Upper lobe of left lung (tissue), 6 donors: ENCODE measurements at places on chromosomes 1 and 21. TPM values are rescaled to one million over a fixed set of nuclear protein-coding genes. Genes with fewer than 3 reads are reported as not detected.

DNA sequence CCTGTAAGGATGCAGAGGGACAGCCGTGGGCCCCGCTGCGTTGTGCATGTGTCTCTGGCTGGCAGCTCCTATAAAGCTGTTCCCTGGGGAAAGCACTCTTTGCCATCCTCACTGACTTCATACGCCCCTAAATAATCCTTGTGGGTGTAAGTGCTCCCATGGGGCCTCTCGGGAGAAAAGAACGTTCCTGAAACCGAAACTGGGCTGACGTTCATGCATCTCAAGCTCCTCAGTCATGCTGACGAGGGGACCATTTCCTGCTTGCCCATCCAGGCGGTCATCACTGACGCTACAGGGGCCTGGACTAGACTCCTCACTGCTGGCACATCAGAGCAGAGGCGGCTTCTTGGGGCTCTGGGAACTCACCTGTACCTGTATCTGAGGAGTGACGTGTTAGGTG is 73.1 kb upstream of the USP24 start:
- H3K36me3 ChIP-seq: no peaks in the 10 kb centered on the region
- no peak overlapping the region for H3K27ac ChIP-seq
- no peaks in the 10 kb centered on the region for H3K27me3 ChIP-seq
- H3K4me1 ChIP-seq: no peaks in the 10 kb centered on the region

- no peak overlapping the region for H3K4me3 ChIP-seq
- no peak for DNase-seq
- no peaks in the 10 kb centered on the region for H3K27me3 ChIP-seq
- no peaks in the 10 kb centered on the region for H3K4me1 ChIP-seq
- no peaks in the 10 kb centered on the region for H3K36me3 ChIP-seq
- H3K27ac ChIP-seq: peak overlapping the region; percentile 21
Measured at GRCh38 chr1:99674115-99675064, 28.5 kb downstream of the PALMD start.

GRCh38 chr1:9120312-9120958 is 8.5 kb downstream of the GPR157 start:
- H3K4me3 ChIP-seq: no peak overlapping the region
- H3K4me1 ChIP-seq: peaks cover 22% of the 10 kb centered on the region
- H3K27me3 ChIP-seq: no peaks in the 10 kb centered on the region

DNA sequence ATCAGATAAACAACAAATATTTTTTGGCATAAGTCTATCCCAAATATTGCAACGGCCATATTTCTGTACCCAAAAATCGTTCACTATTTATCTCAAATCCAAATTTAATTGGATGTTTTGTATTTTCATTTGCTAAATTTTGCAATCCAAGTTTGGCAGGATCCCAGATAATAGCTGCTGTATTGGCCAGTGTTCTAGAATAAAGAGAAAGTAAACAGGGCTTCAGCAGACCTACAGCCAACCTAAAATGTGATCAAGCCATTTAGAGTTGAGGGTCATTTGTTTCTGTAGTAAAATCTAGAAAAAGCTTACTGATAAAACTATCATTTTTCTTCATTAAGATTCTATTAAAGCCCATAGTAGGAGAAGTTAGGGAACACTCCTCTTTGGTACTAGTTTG is 506.6 kb upstream of the PTBP2 start:
- H3K4me1 ChIP-seq: no peaks in the 10 kb centered on the region
- no peak overlapping the region for H3K27ac ChIP-seq
- no peaks in the 10 kb centered on the region for H3K27me3 ChIP-seq

The PTGFRN gene
- total RNA-seq: 33.6 TPM

DNA sequence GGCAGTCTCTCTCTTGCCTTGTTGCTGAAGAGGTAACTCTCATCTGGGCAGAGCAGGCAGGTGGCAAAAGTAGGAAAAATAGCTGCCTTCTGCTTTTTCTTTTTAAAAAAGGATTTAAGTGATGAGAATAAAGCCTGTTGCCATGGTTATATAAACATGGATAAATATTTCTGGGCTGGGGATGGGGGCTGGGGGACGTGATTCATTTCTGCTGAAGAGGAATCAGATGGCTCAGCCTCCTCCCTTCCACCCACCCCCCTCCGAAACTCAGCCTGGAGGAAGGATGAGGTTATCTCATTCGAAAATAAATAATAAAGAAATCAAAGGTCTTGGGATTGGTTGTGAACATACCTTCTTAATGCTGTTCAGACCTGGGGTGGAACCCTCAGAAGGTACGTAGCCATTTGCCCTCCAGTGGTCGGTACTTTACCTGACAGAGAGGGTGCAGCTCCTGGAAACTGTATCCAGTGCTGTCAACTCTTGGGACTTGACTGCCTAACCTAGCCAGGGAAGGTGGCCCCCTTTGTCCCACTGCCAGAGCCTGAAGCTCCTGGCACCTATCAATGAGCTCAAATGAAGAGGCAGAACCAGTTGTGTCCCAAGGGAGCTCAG is 3.8 kb upstream of the INKA2 start:
- H3K36me3 ChIP-seq: no peaks in the 10 kb centered on the region
- H3K4me1 ChIP-seq: peaks cover 23% of the 10 kb centered on the region

The NTNG1 gene
- 1.5 TPM for total RNA-seq

- no peaks in the 10 kb centered on the region for H3K36me3 ChIP-seq
- no peak overlapping the region for H3K27ac ChIP-seq
- H3K4me1 ChIP-seq: peaks cover 19% of the 10 kb centered on the region
- no peaks in the 10 kb centered on the region for H3K27me3 ChIP-seq
- no peak for DNase-seq
Measured at GRCh38 chr1:20126806-20127440, 7.6 kb upstream of the PLA2G2D start.

DNA sequence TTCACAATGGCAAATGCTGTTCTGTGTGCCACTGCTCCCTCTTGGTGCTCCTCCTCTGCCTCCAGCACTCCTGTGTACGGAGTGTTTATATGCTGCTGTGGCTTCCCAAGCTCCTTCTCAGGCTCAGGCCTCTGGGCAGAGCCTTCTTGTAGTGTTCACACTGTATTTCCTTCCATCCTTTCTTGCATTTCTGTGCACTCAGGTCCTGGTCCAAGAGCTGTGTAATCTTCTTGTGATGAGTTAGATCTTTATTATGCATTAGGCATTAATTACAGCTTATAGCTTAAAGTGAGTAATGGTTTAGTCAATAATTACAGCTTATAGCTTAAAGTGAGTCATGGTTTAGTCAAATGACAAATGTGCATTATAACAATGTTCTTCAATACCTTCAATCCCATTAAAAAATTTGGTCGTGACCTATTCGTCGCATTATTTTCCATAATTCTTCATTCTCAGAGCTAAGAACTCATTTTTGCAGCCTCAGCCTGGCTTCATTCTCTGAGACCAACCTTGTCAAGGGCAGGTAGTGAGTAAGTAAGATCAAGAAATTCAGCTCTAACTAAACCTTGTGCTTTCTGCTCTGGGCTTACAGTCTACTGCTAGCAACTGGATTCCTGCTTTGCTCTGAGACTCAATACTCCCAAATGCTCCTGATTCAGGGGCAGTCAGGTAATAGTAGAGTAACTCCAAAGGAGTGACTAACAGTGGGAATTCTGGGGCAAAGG is 154.5 kb upstream of the SPAG17 start:
- peaks cover 5% of the 10 kb centered on the region for H3K4me1 ChIP-seq
- no peak for DNase-seq
- no peak overlapping the region for H3K4me3 ChIP-seq
- H3K36me3 ChIP-seq: no peaks in the 10 kb centered on the region
- H3K27ac ChIP-seq: no peak overlapping the region

DNA sequence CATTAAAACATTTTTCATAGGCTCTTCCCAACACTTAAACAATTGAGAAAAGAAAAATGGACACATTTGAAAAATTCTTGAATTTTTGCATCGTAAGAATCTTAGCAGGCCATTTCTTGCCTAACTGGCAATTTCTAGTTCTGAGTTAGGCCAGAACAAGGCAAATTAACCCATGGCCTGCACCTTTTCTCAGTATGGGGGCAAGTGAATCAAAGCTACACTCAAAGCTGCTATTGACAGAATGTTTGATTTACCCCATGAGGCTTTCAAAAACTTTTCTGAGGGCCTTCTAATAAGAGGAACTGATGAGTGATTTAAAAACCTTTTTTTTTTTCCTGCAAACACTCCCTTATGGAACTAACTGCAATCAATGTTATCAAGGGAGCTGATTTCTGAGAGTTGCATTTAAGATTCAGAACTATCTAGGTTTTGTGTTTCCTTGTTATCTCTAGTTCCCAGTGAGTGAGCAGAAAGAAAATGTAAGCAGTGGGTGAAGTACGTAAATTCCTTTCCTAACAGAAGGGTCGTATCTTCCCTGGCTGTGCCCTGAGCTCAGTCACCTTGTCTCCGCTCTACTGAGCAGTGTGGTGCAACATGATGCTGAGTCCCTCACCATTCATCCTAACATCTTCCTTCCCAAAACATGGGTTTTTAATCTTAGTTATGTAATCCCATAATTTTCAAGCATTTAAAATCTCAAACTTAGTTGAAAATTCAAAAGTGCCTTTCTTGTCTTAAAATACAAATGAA is 353.7 kb downstream of the DPYD start:
- H3K36me3 ChIP-seq: peaks cover 3% of the 10 kb centered on the region
- no peak for DNase-seq
- H3K27me3 ChIP-seq: no peaks in the 10 kb centered on the region
- H3K4me1 ChIP-seq: no peaks in the 10 kb centered on the region
- H3K27ac ChIP-seq: no peak overlapping the region

GRCh38 chr21:38355353-38355752 is 98.6 kb downstream of the KCNJ15 start:
- peak overlapping the region; percentile 38 for H3K27ac ChIP-seq
- peaks cover 43% of the 10 kb centered on the region for H3K4me1 ChIP-seq
- peak; percentile 48 for DNase-seq
- H3K27me3 ChIP-seq: no peaks in the 10 kb centered on the region
- no peaks in the 10 kb centered on the region for H3K36me3 ChIP-seq

- H3K4me3 ChIP-seq: no peak overlapping the region
- H3K36me3 ChIP-seq: no peaks in the 10 kb centered on the region
- H3K4me1 ChIP-seq: no peaks in the 10 kb centered on the region
- no peak for DNase-seq
Measured at GRCh38 chr1:36922593-36923426, 111.5 kb downstream of the GRIK3 start.

GRCh38 chr21:35424122-35424521 is 375.0 kb upstream of the RUNX1 start:
- no peaks in the 10 kb centered on the region for H3K4me1 ChIP-seq
- no peaks in the 10 kb centered on the region for H3K27me3 ChIP-seq
- no peak for DNase-seq
- no peaks in the 10 kb centered on the region for H3K36me3 ChIP-seq

The PRAMEF2 gene
- not detected for total RNA-seq

DNA sequence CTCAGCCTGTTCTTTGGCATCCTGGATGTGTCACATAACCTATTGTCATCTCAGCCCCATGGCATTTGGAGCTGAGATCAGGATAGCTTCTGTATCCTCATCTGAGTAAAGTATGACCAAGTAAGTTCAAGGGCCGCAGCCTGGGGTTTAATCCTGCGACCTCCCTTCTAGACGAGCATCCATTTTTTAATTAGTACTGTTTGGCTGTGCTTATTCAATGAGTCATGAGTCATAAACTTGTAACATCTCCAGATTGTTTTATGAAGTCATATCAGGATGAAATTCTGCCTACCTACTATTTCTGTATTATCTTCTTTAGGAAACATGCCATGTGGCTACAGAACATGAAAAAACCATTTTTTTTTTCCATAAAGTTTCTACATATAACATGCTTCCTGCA is 119.1 kb downstream of the ERG start:
- H3K36me3 ChIP-seq: peaks cover 2% of the 10 kb centered on the region
- H3K27me3 ChIP-seq: no peaks in the 10 kb centered on the region
- no peak for DNase-seq
- H3K4me3 ChIP-seq: no peak overlapping the region
- peaks cover 10% of the 10 kb centered on the region for H3K4me1 ChIP-seq
- H3K27ac ChIP-seq: no peak overlapping the region

DNA sequence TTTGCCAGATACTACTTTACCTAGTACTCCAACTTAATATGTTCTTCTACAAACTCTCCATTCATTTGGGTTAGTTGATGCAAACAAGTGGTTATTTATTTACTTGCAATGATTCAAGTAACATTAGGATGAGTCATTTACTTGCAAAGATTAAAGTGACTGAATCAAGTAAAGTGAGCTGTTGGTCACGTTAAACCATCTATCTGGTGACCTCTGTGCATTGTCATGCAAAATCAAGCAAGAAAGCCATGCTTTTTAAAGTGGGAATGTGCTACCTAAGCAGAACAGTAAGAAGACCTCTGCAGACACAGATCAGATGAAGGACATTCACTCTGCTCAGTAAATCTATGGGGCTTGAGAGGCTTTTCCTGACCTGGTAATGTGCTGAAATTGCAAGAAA is 254.7 kb downstream of the LRRIQ3 start:
- H3K4me3 ChIP-seq: no peak overlapping the region
- no peaks in the 10 kb centered on the region for H3K36me3 ChIP-seq
- H3K27me3 ChIP-seq: no peaks in the 10 kb centered on the region
- no peak overlapping the region for H3K27ac ChIP-seq
- no peaks in the 10 kb centered on the region for H3K4me1 ChIP-seq

DNA sequence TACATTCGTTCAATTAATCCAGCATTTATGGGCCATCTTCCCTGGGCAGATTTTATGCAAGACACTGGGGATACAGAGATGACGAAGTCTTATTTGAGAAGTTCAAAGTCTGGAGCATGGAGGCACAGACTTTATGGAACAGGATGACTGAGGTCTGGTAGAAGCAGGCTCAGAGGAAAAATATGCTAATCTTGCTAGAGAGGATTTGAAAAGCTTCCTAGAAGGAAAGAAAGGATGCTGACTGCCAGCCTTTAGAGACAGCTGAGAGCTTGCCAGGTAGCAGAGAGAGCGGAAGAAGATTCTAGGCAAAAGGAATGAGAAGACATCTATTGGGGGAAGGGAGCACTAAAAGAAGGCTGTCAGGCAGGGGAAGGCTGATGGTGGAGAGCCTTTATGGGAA is 75.5 kb upstream of the ATP5PO start:
- no peak overlapping the region for H3K4me3 ChIP-seq
- H3K4me1 ChIP-seq: peaks cover 6% of the 10 kb centered on the region
- H3K27me3 ChIP-seq: no peaks in the 10 kb centered on the region

DNA sequence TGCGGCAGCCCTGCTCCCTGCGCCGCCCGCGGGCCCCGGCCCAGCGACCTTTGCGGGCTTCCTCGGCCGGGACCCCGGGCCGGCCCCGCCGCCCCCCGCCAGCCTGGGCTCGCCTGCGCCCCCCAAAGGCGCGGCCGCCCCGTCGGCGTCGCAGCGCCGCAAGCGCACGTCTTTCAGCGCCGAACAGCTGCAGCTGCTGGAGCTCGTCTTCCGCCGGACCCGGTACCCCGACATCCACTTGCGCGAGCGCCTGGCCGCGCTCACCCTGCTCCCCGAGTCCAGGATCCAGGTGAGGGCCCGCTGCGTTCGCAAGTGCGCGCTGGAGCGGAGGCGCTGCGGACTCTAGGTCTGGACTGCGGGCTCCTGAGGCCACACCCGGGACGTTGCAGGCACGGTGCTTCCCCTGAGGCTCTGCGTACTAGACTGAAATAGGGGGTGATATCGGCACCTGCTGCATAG is 351 bp downstream of the MIXL1 start:
- peaks cover 14% of the 10 kb centered on the region for H3K4me1 ChIP-seq
- no peak overlapping the region for H3K27ac ChIP-seq
- H3K4me3 ChIP-seq: peak overlapping the region; percentile 52
- peaks cover 14% of the 10 kb centered on the region for H3K27me3 ChIP-seq
- DNase-seq: peak; percentile 87
- no peaks in the 10 kb centered on the region for H3K36me3 ChIP-seq

The MRPL20 gene
- total RNA-seq: 95.8 TPM
